Astrocyte (in vitro differentiated cells and primary cell): ENCODE measurements at places on chromosomes 3 and 15.
A peak's percentile ranks its signal among the peaks of the same experiment; 100 is the strongest.

DNA sequence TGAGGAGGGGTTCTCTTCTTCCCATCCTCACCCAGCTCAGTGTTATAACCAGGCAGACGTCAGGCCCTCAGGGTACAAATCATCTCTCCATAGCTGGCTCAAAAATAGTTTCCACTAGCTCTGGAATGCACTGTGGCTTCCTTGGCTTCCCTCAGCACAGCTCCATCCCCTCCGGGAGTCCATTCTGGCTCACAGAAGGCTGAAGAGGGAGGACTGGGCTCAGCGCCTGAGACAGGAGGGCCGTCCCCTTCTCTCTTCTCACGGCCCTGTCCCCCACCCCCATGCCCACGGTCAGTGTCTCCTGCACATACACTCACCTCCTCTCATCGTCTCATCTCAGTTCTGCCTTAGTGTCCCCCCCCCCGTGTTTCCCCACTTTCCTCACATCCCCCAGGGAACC is 50.1 kb downstream of the UMPS start:
- peak; percentile 93 for DNase-seq

DNA sequence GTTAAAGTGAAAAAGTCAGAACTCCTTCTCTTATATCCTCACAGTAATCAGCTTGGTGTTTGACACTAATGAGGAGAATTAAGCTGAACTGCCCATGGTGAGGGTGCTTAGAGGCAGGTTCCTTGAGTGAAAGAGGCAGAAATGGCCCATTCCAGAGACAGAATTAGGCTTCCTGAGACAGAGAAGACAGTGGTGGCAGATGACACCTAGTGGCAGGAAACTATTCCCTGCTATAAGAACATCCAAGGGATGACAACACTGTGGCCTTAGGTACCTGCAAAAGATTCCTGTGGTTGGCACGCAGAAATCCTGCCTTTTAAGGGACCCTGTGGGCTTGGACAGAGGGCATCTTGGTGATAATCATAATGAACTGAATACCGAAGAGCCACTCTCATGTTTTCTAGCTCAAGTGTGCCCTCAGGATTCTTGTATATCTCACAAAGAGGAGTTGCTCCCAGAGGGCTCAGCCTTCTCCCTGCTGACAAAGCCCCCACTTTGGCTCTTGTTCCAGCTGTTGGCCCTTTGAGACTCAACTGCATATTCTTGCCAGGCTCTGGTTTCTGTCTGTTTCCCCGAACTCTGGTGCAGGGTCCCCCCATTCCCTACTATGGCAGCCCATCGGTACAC is 56.0 kb downstream of the KBTBD12 start:
- DNase-seq, result peak; percentile 20

DNA sequence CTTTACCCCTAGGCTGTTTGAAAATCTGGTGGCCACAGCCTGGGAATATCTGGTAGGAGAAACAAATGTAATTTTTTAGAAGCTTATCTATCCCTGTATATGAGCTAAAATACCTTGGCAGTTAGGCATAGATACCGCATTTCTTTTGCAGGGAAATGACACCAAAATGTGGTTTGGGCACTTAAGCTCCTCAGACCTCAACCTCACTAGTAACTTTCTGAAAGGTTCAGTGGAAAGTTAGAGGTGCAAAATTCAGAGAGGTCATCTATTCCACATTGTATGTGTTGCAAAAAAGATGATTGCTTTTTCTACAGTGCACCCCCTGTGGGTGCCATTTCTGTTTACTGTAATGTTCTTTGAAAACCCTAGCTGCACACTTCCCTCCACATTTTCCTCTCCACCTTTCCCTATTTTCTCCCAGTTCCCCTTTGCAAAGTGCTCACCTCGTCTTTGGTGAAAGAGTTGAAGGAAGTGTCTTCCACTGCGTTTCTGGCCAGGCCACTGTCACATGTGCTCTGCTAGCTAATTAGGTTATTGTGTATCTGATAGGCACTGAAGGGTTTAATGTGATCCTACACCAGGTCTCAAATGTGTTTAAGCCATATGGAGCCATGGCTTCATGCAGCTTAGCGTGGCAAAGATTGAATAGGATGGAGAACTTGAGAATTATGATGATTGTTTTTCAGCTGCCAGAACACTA is 1.3 kb downstream of the SACM1L start:
- DNase-seq, result peak; percentile 48

GRCh38 chr3:196772897-196773296 is 33.2 kb downstream of the PAK2 start:
- DNase-seq, result no peak

GRCh38 chr3:140922634-140923033 is 19.0 kb upstream of the SLC25A36 start:
- DNase-seq, result no peak

- DNase-seq, result peak; percentile 46
Measured at GRCh38 chr3:183275418-183275817, 22.4 kb downstream of the B3GNT5 start.

- no peak for DNase-seq
Measured at GRCh38 chr3:56860939-56861338, 59.2 kb upstream of the ARHGEF3 start.

DNA sequence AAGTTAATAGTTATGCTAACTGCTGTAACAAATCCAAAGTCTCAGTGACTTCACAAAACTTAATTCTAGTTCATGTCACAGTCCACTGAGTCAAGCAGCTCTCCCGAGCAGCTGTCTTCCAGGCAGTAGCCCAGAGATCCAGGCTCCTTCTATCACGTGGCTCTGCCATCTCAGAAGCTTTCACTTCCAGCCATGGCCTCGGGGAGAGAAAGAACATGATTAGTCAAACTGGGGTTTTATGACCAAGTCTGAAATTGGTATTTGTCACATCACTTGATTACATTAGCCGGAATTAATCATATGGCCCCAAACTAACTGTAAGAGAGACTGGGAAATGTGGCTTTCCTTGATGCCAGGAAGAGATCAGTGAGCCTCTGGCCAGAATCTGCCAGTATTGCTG is 70.2 kb upstream of the DGKG start:
- no peak for DNase-seq

GRCh38 chr3:12620729-12621128 is 43.2 kb downstream of the RAF1 start:
- DNase-seq, result no peak
